Peyer's patch (tissue), 4 donors: ENCODE measurements at places on chromosomes 2 and 18. TPM values are rescaled to one million over a fixed set of nuclear protein-coding genes. Genes with fewer than 3 reads are reported as not detected.

DNA sequence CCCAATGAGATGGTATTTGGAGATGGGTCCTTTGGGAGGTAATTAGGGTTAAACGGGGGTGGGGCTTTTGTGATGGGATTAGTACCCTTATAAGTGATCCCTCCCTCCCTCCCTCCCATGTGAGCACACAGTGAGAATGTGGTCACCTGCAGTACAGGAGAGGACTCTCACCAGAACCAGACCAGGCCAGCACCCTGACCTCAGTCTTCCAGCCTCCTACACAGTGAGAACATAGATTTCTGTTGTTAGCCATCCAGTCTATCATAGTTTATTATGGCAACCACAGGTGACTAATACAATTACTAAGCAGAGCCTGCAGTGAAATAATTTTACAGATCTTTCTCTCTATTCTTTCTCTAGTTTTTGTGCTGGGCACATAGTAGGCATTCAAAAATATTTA is 137.7 kb upstream of the PKDCC start:
- no peaks in the 10 kb centered on the region for H3K4me1 ChIP-seq
- DNase-seq: no peak
- H3K36me3 ChIP-seq: no peaks in the 10 kb centered on the region
- no peak overlapping the region for H3K27ac ChIP-seq
- no peaks in the 10 kb centered on the region for H3K27me3 ChIP-seq
- H3K4me3 ChIP-seq: no peak overlapping the region

GRCh38 chr2:182101263-182101662 is 115.6 kb downstream of the PPP1R1C start:
- no peaks in the 10 kb centered on the region for H3K4me1 ChIP-seq
- H3K36me3 ChIP-seq: no peaks in the 10 kb centered on the region
- no peaks in the 10 kb centered on the region for H3K27me3 ChIP-seq
- no peak overlapping the region for H3K27ac ChIP-seq
- DNase-seq: no peak
- H3K4me3 ChIP-seq: no peak overlapping the region

GRCh38 chr2:230050136-230050535 is 18.6 kb downstream of the SLC16A14 start:
- H3K27ac ChIP-seq: no peak overlapping the region
- no peaks in the 10 kb centered on the region for H3K36me3 ChIP-seq
- no peaks in the 10 kb centered on the region for H3K27me3 ChIP-seq
- no peak overlapping the region for H3K4me3 ChIP-seq

DNA sequence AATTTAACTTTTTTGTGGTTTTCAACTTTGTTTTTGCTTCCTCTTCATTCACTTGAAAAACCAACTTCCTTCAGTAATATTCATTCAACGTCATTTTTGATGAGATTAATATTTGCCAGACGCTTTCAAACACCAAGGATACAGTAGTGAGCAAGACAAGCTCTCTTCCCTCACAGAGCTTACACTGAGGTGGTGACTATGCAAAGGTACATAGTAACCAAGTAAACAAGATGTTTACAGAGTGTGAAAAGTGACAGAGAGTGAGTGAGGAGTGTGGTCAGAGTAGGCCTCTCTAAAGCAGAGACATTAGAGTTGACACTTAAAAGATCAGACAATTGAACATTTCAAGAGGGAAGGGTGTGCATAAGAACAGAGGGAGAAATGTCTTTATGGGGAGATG is 155.5 kb downstream of the TMEM247 start:
- H3K36me3 ChIP-seq: no peaks in the 10 kb centered on the region
- H3K27me3 ChIP-seq: no peaks in the 10 kb centered on the region
- H3K4me3 ChIP-seq: no peak overlapping the region

- DNase-seq: no peak
- no peaks in the 10 kb centered on the region for H3K4me1 ChIP-seq
- no peak overlapping the region for H3K27ac ChIP-seq
These were observed 8.9 kb downstream of the DIS3L2 start for GRCh38 chr2:231970461-231970860.

GRCh38 chr2:88281302-88282217 is 111.4 kb downstream of the THNSL2 start:
- no peak overlapping the region for H3K27ac ChIP-seq
- no peak overlapping the region for H3K4me3 ChIP-seq
- no peaks in the 10 kb centered on the region for H3K4me1 ChIP-seq
- no peaks in the 10 kb centered on the region for H3K27me3 ChIP-seq
- DNase-seq: no peak

GRCh38 chr2:118834901-118835745 is 12.3 kb downstream of the EN1 start:
- H3K27me3 ChIP-seq: peaks cover 49% of the 10 kb centered on the region
- DNase-seq: no peak
- H3K4me3 ChIP-seq: peak overlapping the region; percentile 38
- H3K4me1 ChIP-seq: no peaks in the 10 kb centered on the region
- no peak overlapping the region for H3K27ac ChIP-seq
- H3K36me3 ChIP-seq: no peaks in the 10 kb centered on the region

DNA sequence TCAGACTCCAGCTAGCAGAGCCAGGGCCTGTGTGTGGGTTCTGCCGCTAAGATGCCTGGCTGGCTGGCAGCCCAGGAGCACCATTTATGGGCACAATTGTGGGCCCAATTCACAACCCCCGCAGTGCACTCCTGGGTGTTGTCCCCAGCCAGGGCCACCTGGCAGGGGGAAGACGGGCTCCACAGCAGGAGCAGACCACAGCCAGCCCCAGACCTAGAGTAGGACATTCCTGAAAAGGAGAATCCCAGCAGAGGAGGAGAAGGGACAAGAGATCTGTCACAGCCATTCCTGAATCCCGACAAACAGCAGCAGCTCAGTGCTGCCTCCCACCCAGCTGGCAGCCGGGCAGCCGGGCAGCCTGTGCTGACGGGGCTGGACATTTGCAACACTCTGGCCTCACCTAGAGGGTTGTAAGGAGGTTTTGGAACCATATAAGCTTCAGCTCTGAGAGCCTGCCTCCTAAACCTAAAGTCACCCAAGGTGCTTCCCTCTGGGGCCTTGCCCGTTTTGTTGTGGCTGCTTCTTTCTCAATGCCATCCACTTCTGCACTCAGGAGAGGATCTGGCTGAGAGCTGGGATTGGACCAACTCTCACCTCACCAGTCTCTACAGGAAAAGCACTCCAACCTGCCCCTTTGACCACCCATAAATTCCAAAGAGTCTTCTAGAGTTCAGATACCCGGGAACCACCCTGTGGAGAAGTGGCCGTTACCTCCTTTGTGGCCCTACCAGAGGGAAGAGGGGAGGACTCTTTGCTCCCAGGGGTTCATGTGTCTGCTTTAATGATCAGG is 4.1 kb upstream of the TMEM177 start:
- no peaks in the 10 kb centered on the region for H3K36me3 ChIP-seq
- H3K4me3 ChIP-seq: no peak overlapping the region

- no peak for DNase-seq
- no peaks in the 10 kb centered on the region for H3K27me3 ChIP-seq
- no peaks in the 10 kb centered on the region for H3K4me1 ChIP-seq
- H3K36me3 ChIP-seq: no peaks in the 10 kb centered on the region
- no peak overlapping the region for H3K27ac ChIP-seq
These were observed 22.1 kb upstream of the IGFBP5 start for GRCh38 chr2:216717491-216717901.

GRCh38 chr18:13382366-13382953 is 163.9 kb downstream of the LDLRAD4 start:
- peak overlapping the region; percentile 24 for H3K4me3 ChIP-seq
- H3K27ac ChIP-seq: peak overlapping the region; percentile 86
- H3K27me3 ChIP-seq: no peaks in the 10 kb centered on the region
- H3K36me3 ChIP-seq: peaks cover 1% of the 10 kb centered on the region

DNA sequence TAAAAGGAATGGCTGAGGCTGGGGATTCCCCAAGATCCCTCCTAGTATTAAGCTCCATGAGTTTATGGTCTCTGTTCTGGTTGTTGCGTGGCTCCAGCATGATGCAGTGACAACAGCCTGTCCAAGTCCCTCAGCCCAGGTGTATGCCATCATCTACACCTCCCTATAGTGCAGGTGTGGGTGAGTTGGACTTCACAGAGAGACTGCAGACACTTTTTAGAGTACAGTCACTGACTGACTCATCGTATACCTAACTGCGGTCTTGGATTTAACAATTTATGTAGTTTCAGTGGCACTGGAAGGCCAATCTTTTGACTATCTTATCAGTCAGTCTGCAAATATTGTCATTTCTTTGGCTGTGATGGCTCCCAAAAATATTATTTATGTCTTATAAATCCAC is 415.0 kb downstream of the TMX3 start:
- no peaks in the 10 kb centered on the region for H3K36me3 ChIP-seq
- no peak for DNase-seq
- no peaks in the 10 kb centered on the region for H3K4me1 ChIP-seq
- no peak overlapping the region for H3K27ac ChIP-seq
- no peak overlapping the region for H3K4me3 ChIP-seq

GRCh38 chr2:191923652-191923997 is 76.7 kb upstream of the CAVIN2 start:
- H3K36me3 ChIP-seq: no peaks in the 10 kb centered on the region
- H3K27ac ChIP-seq: no peak overlapping the region
- DNase-seq: no peak
- H3K4me1 ChIP-seq: no peaks in the 10 kb centered on the region

UGT1A6 gene
- total RNA-seq: 46.0 TPM
